ENCODE measurements at places on chromosomes 3 and 15.

GRCh38 chr3:194138732-194139070, 2.8 kb downstream of the HES1 start:
- DNase-seq, result no peak

DNA sequence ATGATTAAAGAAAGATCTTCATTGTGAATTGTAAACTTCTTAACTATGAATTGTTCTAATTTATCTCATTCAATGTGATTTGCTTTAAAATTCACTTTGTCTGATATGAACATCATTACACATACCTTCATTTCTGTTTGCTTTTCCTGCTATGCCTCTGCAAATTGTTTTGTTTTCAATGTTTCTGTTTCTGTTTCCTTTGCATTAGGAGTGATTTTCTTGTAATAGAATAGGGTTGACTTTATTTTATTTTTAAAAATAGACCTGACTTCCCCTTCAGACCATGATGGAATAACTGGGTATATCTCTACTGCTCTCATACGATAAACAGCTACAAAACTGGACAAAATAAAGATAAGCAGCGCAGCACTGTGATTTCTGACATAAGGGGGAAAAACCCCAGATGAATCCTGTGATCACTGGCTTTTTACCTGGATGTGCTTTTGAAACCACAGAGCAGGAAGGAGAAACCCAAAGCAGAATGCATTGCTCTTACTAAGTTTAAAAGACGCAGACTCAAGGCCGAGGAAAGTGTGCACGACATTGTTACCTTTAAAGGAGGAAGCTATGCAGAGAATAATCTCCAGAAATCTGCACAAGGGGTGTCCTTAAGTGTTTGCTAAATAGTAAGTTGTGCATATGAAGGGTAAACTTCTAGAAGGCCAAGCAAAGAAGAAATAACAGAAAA, 420.2 kb downstream of the TBC1D5 start:
- no peak for DNase-seq

DNA sequence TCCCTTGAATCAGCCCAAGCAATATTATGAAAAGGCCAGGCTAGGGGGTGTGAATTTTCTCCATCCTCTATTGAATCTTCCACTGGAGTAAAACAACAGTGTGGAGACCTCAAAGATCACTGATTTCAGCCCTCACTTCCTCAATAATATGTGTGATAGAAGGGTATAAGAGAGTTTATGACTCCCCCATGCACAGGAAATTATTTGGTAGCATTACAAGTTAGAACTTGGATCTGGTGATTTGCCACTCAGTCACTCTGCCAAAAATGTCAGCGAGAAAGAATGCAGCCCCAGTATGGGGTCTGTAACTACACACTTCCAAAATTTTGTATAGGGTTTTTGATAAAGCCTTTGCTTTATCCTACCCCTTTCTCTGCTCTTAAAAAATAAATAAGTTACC, 81.0 kb upstream of the KCNMB2 start:
- DNase-seq, result no peak

- no peak for DNase-seq
Measured at GRCh38 chr3:135304378-135304777, 509.3 kb downstream of the EPHB1 start.

DNA sequence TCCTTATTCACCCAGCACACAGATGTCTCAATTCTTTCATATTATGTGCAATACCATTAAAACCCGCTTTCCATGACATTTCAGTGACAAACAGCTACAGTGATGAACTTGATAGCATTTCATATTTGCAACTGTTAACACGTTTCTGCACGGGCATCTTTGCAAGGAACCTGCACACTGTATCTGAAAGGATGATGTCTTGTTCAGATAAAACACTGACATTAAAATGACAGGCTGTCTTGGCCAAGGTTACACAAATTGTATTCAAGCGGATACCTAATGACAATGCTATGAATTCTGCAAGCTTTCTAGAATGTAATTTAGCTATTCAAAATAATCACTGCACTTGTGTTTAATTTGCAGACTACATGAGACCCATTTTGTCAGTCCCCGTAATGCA, 529.2 kb downstream of the FOXP1 start:
- DNase-seq, result no peak

Data from lung microvascular endothelial cell (primary cell).